ENCODE measurements at places on chromosomes 7 and 10.

DNA sequence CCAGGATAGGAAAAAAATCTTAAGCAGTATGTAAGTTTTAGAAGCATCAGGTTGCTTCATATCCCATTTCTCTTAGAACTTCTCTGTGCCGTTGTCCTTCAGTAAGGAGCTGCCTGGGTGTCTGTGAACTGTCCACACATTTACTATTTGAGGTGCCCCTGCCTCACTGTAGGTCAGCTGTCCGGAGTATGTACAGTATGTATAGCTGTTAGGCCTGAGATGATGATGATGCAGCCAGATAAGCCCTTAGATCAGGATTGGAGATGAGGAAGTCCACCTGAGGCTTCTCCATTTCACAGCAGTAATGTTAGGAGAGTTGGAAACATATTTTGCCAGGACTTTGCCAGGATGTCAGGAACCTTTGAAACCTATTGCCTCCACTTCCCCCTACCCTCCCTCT, 7.7 kb downstream of the NDUFB2 start:
- no peak for DNase-seq

- DNase-seq: no peak
Measured at GRCh38 chr7:28893888-28894287, 64.2 kb downstream of the TRIL start.

DNA sequence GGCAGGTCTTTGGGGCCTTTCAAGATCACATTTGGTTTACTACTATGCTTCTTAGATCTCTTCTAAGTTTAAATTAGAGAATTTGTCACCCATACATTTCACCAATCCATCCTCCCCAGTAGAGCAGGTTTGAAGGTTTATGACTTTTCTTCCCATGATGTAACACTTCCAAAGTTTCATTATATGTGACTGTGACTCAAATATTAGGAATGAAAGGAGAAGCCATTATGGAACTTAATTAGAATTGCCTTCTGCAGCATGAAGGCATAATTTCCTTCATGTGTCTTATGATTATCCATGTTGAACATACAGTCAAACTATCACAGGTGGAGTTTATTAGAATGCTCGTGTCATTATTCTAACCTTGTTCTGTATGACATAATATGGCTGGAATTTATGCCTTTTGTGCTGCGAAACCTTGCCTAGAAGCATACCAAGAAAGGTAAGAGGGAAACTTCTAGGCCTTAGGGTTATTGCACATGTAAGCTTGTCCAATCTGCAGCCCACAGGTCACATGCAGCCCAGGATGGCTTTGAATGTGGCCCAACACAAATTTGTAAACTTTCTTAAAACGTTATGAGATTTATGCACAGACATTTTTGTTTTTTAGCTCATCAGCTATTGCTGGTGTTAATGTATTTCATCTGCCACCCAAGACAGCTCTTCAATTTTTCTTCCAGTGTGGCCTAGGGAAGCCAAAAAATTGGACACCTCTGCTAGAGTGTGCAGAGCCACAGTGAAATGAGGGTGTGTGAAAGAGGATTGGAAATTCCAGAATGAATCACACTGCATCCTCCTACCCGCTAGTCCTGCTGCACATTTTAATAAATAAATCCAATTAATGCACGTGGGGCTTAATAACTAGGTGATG, 133.6 kb downstream of the TMEM26 start:
- DNase-seq: no peak

- peak; percentile 34 for DNase-seq
Measured at GRCh38 chr7:44077681-44078091, 4.6 kb downstream of the POLM start.

GRCh38 chr7:43639858-43640491, 57.1 kb downstream of the STK17A start:
- DNase-seq: peak; percentile 63

DNA sequence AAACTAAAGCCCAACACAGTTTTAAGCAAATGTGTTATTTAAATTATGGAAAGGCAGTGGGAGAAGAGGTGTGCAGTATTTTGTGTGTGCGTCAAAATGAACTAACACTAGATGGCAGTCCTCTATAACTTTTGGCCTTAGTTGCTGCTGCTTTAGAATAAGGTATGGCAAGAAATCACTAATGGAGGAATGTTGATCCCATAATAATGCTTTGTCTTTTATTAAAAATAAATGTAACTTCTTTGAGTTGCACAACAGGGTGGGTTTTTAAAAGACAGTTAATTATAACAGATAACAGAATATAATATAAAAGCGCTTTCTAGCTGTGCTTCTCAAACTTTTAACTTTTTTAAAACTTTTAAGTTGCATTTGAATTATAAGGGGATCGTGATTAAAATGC, 56.4 kb downstream of the BBS9 start:
- peak; percentile 50 for DNase-seq

GRCh38 chr7:14899030-14899429, 3.5 kb downstream of the DGKB start:
- no peak for DNase-seq

DNA sequence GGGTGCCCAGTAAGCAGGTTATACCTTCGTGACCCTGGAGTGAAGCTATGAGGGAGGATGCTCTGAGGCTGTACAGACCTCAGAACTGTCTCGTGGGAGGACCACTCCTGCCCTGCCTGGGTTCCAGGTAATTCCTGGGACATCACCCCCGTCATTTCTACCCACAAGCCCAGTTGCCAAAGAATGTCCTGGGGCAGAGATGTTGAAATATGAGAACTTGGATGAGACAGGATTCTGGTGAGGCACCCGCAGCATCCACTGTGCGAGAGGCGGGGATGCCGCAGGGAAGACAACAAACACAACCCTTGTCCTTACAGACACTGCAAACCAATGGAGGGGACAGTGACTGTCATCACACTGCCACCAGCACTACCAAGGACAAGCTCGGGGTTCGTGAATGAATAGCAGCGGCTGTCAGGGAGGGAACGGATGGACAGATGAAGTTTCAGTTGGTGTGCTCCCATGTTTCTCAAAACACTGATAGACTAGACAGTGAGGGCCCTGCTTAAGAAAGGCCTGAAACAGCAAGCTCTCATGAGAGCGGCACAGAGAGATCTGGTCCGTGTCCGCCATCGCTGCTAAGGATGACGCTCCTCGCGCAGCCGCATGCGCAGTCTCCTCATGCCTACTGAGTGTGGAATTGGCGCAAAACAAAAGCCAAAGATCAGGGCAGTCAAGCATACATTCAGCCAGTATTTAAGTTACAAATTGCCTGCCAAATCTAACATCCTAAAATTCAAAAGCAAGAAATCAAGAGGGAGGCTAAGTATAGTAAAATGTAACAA, 82.0 kb upstream of the RHEB start:
- no peak for DNase-seq

GRCh38 chr7:6501586-6502564, 49.4 kb downstream of the GRID2IP start:
- no peak for DNase-seq

GRCh38 chr10:42962110-42962901, 114.6 kb upstream of the RET start:
- DNase-seq: no peak

GRCh38 chr7:1342090-1342640, 109.5 kb downstream of the UNCX start:
- DNase-seq: no peak

GRCh38 chr7:151399906-151400305, 9.9 kb downstream of the WDR86 start:
- DNase-seq: no peak

GRCh38 chr7:133155146-133155545, 73.3 kb upstream of the CHCHD3 start:
- DNase-seq: no peak

DNA sequence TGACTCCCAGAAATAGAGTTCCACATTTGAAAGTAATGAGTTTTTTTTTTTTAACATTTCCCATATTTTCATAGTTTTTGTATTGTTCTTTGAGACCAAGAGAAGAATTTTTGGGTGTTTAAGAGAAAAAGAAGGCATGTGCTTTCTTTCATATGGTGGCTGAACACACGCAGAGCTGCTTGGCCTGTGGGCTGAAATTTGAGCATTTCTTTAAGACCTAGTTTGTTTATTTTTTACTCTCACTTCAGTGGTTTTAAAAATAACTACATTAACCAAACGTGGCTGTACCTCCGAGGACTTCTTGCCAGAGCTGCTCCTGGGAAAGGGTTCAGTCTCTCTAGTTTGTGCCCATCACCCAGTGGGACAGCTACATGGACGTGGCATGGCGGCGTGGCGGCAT, 58.3 kb downstream of the INPP5A start:
- no peak for DNase-seq

DNA sequence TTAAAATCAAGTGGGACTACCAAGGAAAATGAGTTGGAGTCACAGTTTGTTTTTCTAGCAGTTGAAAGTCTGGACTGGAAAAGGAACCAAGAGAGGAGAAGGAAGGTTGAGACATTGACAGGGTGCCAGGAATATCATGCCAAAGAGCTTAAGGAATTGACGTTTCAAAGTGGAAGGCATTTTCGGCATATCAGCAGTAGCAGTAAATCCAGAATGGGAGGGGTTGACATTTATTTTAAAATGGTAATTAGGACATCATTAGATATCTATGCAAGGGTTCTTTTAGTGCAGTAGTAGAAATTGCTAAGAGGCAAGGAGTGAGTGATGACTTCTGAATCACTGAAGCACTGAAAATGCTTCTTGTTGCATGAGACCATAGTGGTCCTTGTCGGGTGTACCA, 335.9 kb upstream of the PLXDC2 start:
- DNase-seq: no peak

DNA sequence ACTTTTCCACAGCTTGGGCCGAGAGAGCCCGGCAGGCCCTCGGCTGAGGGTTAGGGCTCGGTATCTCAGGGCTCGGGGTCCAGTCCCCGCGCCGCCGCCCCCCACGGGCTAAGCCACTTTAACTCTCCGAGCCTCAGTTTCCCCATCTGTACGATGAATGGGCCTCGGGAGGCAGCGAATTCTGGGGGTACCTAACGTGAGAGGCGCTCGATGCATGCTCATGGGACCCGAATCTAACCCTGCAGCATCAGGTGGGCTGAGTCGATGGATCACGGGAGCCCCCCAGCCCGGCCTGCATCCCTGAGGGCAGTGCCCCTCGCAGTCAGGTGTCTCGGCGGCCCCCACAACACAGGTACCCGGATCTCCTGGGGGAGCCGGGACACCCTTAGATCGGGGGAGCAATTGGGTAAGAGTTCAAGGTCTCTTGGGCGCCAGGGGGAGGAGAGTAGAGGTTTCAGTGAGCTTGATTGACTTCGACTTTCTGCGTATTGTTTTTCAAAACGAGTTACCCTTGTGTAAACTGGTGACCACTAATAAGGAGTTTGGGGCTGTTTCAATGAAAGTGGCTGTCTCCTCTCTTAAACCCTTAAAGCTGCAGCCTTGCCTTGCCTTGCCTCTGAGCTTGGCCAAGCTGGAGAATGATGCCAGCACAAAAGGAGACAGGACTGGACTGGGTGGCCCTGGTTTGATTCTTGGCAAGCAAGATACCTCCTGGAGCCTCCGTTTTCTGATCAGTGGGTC, 631 bp downstream of the POR start:
- no peak for DNase-seq

DNA sequence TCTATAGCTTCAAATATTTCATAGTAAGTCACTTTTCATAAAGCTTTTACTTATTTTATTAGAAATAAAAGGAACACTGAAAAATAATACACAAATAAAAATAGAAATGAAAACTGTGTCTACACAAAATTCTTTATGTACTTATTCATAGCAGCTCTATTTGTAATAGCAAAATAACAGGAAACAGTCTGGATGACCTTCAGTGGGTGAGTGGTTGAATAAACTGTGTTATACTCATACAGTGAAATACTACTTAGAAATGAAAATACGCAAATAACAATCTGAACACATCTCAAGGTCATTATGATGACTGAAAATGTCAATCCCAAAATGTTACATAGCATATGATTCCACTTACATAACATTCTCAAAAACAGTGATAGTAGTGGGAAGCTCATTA, 138.7 kb upstream of the PCLO start:
- no peak for DNase-seq

- DNase-seq: no peak
Measured at GRCh38 chr7:79789584-79790345, 336.3 kb upstream of the MAGI2 start.

DNA sequence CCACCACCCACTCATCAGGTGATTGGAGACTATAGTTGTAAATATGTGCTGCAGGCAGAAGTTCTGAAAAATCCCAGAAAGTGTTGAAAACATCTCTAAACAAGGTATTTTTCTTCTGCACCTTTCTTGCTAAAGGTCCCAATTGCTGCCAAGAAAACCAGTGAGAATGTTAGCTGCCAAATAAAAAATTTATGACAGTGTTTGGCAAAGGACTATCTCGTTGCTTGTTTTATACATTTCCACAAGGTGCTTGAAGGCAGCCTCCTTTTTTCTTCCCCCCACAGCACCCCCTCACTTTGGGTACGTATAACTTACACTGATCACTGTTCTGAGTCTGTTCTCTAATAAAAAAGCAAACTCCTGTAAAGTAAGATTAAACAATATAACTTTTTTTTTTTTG, 158.6 kb upstream of the TCF7L2 start:
- DNase-seq: no peak

GRCh38 chr10:130254662-130255061, 118.5 kb downstream of the GLRX3 start:
- DNase-seq: no peak

- DNase-seq: no peak
Measured at GRCh38 chr10:3867454-3868270, 82.7 kb upstream of the KLF6 start.

- peak; percentile 79 for DNase-seq
Measured at GRCh38 chr7:47153058-47153457, 428.9 kb downstream of the TNS3 start.

DNA sequence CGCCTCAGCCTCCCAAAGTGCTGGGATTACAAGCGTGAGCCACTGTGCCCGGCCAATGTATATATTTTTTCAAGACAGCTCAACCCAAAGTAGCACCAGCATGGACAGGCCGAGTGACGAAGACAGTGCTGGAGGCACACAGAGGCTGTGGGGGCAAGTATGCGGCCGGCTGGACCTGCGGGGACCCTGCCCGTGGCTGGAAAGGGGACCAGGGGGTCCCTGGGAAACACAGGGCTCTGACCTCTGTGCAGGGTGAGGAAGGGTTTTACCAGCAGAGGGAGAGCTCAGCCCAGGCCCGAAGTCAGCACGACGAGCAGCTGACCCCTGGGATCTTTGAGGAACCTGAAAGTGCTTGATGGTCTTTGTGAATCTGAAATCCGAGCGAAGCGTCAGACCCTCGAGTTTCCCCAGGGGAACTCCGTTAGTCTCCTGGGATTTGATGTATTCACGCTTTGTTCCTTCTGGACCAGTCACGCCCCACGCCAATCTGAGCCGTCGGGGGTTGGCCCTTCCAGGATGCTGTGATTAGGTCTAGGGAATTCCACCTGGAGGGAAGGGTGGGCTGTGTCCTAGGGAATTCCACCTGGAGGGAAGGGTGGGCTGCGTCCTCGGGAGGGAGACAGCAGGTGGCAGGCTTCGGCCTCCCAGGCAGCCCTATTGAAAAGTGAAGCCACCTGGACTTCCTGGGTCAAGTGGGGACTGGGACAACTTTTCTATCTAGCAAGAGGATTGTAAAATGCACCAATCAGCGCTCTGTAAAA, 10.9 kb upstream of the ZFAND2A start:
- no peak for DNase-seq

DNA sequence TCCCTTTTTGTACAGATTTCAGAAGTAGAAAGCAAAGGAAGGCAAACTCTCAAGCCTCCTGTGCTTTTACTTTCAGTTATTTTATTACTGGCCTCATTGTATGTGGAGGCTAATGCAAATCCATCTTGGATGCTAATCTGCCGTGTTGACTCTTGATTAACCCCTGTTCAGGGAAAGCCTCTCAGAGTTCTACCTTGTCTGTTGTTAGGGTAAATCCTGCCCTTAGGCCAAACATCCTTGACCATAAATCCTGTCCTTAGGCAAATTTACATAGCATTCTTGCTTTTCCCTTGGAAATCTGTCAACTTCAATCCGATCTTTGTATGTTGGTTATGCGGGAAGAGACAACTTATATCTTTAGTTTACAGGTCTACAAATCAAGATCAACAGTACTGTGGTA, 709.9 kb upstream of the LRRTM3 start:
- no peak for DNase-seq
